ENCODE measurements at places on chromosomes 11 and 22.

DNA sequence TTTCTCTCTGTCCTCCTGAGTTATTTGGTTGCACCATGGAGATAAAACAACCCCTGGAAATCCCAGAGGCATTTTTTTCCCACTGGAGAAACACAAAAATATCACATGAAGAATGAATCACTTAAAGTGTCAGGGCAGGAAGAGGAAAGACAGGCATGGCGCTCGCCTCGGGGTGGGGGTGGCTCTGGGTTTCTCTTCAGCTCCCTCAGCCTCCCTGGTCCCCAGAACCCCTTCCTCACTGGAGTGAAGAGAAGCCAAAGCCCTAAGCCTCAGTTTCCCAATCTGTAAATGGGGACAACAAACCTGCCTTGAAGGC, 938 bp downstream of the SHISAL1 start:
- DNase-seq, result peak; percentile 73

DNA sequence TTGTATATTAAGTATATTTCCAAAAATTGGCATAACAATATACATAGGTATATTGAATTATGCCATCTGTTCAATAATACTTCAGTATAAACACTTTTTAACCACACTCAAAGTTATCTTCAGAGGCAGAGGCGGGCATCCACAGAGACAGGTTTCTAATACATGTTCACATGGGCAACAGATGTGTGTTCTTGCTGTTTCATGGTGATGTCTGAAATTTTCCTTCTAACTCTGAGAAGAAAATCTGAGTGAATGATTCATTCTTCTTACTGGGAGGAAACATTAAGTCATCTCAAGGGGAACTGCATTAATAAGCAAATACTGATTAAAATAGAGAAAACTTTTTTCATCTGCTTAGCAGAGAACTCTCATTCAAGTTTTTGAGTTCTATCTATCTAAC, 1074.5 kb downstream of the LRRC4C start:
- DNase-seq, result peak; percentile 79

GRCh38 chr11:118876286-118876685, 7.4 kb upstream of the CXCR5 start:
- no peak for DNase-seq

- no peak for DNase-seq
These were observed 3.1 kb upstream of the TNNT3 start for GRCh38 chr11:1916132-1916985.

GRCh38 chr22:23823331-23823791, 15.4 kb downstream of the DERL3 start:
- no peak for DNase-seq

- DNase-seq, result no peak
These were observed 1.2 kb upstream of the MMP10 start for GRCh38 chr11:102781676-102782075.

DNA sequence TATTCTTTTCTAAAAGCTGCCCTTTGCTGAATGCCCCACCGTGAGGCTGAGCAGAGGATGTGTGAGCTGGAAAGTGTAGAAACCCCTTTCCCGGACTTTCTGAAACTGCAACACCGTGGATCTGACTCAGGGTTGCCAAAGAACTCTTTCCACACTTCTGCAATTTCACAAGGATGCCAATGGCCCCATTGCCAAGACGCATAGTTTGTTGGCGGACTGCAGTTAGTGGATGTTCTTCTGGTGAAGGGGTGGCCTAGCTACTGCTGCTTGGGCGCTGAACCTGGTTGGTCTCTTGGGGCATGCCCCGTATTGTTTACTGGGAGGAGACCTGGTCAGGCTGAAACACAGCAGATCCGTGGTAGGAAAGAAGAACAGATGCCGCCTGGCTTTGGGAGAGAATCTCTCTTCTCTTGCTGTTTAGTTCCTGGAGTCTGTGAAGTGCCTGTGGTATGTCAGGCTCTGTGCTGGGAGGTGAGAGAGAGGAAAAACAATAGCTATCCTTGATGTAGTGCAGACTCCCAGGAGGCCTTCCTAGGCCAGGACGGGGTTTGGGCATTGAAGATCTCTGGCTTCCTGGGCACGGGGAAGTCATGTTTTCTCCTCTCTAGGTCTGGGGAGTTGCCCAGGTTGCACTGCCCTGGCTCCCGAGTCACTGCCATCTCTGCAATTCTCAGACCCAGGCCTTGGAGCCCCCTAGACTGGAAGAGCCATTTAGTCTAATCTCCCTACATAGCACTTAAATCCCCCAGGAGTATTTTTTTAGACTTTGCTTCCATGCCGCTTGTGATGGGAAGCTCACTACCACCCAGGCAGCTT, 26.9 kb downstream of the CD82 start:
- peak; percentile 65 for DNase-seq

DNA sequence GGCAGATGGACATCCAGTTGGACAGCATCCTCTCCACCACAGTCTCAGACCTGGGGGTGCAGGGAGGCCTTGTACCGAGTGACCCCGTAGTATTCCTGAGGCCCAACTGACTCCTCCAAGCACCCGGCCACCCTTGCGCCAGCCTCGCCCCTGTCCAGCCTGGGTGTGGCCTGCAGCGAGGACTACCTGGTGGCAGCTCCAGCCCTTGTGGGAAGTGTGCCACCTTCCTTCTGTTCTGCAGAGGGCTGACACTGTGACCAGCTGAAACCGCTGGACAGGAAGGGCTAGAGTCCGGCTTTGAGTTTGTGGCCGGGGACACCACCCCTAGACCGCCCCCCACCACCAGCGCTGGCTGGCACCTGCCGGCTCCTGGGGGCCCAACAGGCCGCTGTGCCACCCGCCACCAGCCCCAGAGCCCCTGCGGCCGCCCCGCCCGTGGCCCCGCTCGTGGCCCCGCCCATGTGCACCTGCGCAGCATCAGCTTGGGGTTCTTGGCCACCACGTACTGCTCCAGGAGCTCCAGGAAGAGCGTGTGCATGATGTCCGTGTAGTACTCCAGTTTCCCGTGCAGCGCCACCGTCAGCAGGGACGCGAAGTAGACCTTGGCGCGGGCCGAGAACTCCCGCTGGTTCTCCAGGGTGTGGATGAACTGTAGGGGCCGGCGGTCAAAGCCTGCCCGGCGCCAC, 10.0 kb upstream of the MAPK11 start:
- no peak for DNase-seq

DNA sequence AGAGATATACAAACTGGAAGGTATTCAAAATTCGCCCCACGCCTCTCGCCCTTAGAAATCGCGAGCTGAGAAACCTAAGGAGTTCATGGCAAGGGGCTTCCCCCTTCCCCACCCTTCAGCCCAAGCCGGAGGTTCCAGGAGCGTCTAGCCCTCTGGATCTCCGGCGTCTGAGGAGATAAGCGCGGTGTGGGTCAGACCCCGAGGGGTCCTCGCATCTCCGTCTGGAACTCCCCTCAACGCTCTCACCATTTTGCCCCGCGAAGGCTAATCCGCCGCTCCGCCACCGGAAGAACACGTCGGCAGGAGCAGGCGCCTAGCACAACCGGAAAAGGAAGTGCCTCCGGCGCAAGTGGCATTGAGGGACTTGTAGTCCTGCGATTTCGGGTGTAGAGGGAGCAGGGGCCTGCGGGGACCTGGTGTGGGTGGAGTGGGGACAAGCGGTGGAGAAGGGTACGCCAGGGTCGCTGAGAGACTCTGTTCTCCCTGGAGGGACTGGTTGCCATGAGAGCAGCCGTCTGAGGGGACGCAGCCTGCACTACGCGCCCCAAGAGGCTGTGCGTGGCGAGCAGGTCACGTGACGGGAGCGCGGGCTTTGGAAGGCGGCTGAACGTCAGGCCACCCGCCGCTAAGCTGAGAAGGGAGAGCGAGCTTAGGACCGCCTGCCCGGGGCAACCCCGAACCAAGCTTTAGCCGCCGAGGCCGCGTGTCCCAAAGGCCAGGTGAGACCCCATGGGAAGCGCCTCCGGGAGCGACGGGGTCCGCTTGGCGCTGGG, at the start of the genes FEN1 and TMEM258:
Gene FEN1 (plus strand): TSS at position 602 of the 773 bp plus-strand sequence. CDS start 2,451 bp downstream, outside the sequence.
Gene TMEM258 (minus strand): TSS at position 290 of the 773 bp plus-strand sequence. CDS start 41 bp downstream, at position 249.
- DNase-seq, result peak; percentile 94

GRCh38 chr11:33957304-33957917, 65.5 kb upstream of the LMO2 start:
- no peak for DNase-seq

All from IMR-90 (cell line).